Foreskin melanocyte (primary cell): ENCODE measurements at places on chromosomes 6 and 20.

- no peak for DNase-seq
Observed at GRCh38 chr6:37145443-37145842, 24.5 kb upstream of the PIM1 start.

DNA sequence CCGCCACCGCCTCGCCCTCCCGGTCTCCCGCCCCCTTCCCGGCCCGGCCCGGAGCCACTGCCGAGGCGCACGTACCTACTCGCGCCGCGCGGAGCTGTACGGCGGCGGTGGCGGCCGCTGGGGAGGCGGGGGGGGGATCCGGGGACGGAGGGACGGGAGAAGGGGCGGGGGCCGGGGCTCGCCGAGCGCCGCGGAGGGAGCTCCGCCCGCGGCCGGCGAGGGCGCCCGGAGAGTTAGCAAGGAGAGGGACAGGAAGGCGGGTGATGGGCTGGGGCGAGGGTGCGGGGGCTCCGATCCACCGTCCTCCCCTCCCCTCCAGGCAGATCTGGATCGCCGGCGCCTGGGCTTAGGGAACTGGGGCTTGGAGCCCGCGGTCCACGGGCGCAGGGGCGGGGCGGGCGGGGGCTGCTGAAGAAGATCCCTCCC lies 548 bp upstream of the TMEM74B start:
- DNase-seq: no peak

- DNase-seq: no peak
Observed at GRCh38 chr6:108897371-108897770, 49.1 kb downstream of the ARMC2 start.

GRCh38 chr6:163860287-163861081 lies 446.0 kb downstream of the QKI start:
- no peak for DNase-seq

DNA sequence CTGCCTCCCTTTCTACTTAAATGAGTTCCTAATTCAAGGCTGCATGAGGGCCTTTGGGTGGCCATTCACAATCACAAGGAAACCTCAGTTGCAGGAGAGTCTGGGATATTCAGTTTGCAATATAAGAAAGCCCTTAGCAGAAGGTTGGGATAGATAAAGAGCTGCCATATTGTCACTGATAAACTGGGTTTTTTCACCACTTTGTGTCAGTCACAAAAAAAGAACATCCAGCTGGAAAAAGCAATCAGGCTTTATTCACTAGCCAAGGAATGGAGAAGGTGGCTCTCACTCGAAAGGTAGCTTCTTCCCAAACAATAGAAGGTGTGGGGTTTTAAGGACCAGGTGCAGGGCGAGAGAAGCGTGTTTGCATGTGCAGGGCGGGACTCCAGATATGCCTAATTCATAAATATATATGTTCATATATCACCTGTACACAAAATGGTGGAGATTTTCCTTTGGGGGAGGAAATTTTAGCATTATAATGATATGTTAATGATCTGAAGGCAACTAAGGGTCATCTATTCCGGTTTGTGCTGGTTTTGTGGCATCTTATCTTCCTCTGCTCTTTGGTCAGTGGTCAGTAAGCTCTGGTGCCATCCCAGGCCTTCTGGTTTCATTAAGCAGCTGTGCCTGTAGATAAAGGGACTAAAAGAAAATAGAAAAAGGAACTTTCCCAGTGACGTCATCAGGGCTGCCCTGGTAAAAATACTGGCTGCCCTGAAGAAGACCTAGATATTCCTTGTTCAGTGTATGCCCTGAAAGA lies 97.1 kb upstream of the IYD start:
- no peak for DNase-seq
